Epithelial cell of proximal tubule (primary cell): ENCODE measurements at places on chromosomes 7 and 10. TPM values are rescaled to one million over a fixed set of nuclear protein-coding genes. Genes with fewer than 3 reads are reported as not detected.

DNA sequence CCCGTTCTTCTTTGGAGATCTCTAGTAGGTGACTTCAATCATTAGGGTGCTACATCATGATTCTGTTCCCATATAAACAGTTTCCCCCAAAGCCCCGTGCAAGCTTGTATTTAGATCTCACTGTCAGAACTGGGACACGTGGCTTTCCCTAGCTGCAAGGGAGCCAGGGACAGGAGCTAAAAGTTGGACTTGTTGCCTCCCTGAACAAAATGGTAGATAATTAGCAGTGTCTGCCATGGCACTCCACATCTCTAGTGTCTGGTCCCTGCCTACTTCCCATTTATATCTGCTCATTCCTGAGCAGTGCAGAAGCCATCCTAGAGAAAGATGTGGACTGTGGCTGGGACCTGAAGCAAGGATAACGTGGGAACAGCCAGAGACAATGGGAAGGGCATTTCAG lies 76.6 kb upstream of the FGFR2 start:
- no peak for DNase-seq

- DNase-seq = no peak
Observed at GRCh38 chr7:120996988-120997345, 8.5 kb downstream of the CPED1 start.

DNA sequence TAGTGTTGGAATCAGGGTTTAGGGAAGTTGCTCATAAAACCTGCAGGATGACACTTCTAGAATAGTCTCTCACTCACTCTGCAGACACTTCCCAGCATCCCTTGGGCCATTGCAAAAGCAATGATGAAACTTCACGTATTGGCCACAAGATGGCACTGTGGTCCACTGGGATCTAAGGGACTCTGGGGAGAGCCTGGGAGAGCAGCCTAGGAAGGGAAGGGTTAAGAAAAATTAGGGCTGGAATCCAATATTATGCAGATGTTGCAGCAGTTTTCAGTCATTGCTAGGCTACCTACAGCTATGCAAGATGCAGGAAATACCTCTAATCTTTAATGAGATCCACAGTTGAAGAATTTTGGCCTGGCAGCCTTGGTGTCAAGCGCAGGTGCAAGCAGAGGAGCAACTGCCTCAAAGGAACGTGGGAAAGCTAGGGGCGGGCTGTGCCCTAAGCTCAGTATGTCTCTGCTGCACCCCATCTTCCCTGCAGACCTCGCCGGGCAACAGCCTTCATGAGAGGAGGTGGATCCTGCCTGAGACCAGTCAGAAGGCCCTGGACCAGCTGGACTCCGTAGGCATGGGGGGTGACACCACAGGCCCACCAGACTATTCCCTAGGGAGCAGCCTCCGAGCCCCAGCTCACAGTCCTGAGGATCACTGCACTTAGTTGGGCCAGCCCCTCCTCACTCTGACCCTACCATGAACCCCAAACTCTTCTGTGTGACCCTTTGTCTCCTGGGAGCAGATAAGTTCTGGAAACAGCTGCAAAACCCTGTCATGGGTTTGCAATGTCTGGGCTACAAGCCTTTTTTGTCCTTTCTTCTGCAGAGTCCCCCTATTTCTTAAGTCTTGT lies 127.9 kb upstream of the PRSS58 start:
- DNase-seq = no peak

DNA sequence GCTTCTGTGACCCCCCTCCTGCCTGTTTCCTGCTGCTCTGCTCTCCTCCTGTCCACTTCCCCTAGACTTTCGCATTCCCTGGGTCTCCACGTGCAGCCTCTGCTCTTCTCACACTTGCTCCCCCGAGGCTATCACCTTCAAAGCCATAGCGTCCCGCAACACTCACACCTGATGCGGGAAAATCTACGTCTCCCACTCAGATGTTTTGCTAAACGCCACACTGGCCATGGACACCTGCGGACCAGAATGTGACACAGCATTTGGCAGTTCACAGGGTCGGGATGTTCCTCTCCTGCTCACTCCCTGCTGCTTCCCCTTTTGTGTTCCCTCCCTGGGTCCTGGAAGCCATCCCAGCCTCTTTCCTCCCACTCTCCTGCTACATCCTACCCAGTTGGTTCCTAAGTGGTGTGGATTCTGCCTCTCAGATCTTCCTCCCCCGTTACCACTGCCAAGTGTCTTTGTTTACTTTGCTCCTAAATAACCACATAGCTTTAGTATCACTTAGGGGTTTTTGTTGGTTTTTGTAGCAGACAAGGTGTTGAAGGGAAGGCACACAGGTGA lies 33.7 kb upstream of the RBM33 start:
- DNase-seq = no peak

- no peak for DNase-seq
Observed at GRCh38 chr7:69182596-69183467, 415.4 kb upstream of the AUTS2 start.

GRCh38 chr7:94923412-94923811 lies 16.0 kb downstream of the PPP1R9A start:
- no peak for DNase-seq

- no peak for DNase-seq
Observed at GRCh38 chr10:4867520-4868356, 41.7 kb downstream of the AKR1E2 start.

DNA sequence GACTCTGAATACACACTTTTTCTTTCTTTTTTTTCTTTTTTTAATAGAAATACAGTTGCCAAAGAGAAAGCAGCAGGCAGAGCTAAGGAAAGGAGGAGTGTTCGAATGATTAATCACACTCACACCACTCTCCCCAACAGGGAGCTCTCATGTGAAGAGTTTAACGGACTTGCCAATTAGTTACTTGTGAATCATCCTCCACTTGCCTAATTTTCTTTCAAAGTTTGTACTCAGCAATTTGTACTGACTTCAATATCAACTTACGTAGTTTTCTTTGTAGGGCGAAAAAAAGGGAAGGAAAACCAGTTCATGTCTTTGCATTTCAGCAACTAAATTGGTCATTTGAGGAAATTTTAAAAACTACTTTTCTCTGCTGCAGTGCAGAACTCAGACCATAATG lies 109.2 kb downstream of the PIP4K2A start:
- peak; percentile 92 for DNase-seq

DNA sequence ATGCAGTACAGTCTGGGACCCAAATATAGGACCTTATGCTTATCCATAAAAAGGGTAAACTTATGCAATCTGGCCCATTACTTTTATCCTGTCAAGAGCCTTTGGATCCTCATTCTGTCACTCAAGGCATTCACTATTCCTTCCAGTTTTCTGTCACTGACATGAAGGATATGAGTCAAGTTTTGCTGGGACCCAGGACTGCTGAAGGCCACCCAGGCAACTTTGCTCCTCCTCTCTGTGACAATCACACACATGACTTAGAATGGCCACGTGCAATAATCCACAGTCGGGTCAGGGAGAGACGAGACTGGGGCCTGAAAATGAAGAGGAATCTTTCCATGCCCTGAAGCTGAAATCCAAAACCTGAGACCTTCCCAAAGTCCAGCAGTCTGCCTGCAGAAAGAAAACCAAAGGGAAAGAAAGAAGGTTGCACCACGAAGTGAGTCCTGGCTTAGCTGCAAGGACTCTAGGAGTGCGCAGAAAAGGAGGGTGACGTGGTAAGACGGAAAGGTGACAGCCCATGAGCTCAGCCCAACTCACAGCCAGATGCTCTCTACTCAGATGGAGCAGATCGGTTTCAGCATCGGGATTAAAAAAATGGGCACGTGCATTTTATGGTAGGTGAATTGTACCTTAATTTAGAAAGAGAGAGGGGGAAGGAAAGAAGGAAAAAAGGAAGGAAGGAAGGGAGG lies 67.2 kb downstream of the VOPP1 start:
- no peak for DNase-seq

DNA sequence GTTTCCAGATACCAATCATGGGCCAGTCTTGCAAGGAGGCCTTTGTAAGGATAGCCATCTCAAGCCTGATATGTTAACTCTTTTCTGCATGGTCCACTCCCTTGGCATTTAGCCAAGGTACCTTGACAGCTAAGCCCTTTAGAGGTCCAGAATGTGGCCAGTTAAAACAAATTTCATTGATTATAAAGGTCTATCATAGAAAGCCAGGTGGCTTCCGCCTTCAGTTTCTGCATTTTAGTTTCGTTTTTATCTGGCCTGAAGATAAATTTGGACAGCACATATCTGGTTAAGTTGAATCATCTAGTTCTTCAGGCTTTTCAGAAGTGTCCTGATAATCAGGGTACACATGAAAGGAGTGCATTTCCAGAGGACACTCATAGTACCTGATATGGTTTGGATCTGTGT lies 30.7 kb downstream of the ANKIB1 start:
- DNase-seq = no peak

Gene FRMD4A
- total RNA-seq = 24.4 and 34.6 TPM in 2 replicates

Gene UCN3
- not detected in 2 replicates for total RNA-seq

Gene WIPF3
- 0.23 and 0.36 TPM in 2 replicates for total RNA-seq

Gene ITIH2
- not detected in 2 replicates for total RNA-seq
